ENCODE measurements at places on chromosomes 1 and 21.

DNA sequence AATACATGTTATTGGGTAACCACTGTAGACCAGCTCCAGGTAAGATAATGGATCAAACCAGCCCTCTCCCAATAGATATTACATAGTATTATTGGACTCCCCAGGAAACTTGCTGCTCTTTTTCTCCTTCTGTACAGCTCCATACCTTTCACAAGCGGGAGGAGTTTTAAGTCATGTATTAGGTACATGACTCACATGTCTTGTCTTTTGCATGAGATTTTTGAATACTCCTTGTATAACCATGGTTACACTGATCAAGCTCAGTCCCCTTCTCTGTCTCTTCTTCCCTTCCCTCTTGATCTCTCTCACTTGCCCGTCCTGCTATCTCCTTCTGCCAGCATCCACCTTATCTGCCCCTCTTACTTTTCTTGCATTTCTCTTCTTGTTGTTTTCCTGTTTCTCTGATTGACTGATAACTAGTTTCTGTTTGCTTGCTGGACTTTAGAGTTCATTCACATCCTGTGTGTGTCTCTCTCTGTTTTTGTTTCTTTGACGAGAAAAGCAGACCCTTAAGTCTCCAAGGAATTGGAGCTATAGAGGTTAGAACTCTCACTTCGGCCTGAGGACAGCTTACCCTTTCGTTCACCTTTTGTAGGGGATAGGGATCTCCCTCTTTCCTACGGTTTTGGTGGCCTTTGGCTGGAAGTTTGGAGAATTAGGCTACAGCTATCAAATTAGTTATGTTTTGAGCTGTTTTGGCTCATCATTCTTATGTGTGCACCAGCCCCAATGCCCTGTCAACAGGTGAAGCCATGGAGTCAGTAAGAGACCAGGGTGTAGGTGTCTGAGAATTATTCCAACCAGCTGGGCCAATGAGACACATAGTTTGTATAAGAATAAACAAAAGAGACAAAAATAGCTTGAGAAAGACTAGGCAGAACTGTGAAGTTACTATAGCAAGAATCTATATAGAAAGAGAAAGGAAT, 49.0 kb upstream of the ASB17 start:
- no peak for DNase-seq

GRCh38 chr1:168485048-168485447, 58.7 kb downstream of the XCL2 start:
- no peak for DNase-seq

DNA sequence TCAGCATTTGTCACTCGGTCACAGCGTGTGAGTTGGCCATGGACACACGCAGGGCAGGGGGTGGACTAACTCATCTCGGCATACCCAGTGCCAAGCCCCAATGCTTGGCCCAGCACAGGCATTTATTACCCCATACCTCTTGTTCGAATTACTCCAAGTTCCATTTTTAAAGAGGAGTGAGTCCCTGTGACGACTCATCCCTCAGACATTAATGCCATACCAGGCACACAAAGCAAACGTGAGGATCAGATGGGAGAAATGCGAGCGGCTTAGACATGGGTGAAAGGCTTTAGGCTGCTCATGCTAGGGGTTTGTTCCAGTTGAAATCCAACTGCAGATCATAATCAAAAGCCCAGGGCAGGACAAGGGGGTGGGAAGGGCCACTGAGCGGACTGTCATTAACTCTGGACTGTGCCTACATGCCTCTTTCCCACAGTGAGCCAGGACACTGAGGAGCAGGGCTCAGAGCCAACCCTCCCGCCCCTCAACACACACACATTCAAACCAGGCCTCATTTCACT, 118.5 kb upstream of the NGF start:
- no peak for DNase-seq

DNA sequence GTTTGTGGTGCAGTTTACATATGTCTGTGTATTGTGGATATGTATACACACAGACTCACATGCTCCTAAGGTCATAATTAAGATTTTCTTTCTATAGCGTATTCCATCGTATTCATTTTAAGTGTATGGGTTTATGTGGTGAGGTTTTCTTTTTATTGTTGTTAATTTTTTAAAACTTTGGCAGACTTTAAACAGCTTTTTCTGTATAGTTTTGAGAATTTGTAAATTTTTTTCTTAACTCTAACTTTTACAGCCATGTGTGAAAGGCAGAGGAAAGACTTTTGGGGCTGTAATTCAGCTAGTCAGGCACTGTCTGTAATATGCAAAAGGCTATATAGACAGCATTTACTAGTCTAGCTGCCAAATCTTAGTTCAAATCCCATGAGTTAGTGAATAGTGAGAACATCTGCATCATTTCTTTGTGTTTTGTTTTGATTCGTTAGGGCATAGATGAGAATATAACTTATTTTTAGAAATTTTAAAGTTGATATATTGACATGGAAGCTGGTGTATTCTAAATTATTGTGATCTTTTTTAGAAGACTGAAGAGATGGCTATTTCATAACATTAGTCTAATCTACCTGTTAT, 2.3 kb downstream of the MAGI3 start:
- no peak for DNase-seq

DNA sequence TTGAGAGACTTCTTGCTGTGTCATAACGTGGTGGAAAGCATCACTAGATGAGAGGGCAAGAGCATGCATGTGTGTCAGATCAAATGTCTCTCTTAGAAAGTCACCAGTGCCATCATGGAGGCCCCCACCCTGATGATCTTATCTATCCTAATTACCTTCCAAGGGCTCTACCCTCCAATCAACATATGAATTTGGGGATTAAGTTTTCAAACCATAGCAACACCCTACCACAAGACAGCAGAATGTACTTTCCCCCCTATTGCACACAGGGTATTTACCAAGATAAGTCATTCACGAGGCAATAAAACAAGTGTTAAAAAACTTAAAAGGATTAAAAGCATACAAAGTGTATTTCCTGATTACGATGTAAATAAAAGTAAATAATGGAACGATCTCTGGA, 515.6 kb downstream of the LMO4 start:
- DNase-seq: no peak

DNA sequence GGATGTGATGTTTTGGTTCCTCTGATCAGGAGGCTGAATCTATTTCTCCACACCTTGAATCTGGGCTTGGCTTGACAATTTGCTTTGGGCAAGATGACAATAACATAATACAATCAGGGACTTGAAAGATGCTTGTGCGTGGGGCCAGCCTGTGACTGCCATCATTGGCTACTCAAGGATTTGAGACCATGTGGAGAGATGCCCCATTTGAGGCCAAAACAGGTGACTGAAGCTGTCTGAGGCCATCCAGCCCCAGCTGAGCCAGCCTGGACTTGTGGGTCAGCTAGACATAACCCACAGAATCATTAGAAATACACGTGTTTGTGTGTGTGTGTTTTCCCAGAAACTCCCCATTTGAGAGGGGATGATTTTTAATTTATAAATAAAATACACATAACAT, 421.5 kb downstream of the PTPRU start:
- no peak for DNase-seq

Data from activated CD4-positive, CD25-positive, alpha-beta regulatory T cell treated with anti-CD3 and anti-CD28 coated beads, Interleukin-2, amount 50 U/mL, for 72 hours (primary cell).